ENCODE measurements at places on chromosomes 16 and 17.

GRCh38 chr17:65228287-65228686, 91.1 kb downstream of the RGS9 start:
- no peak for DNase-seq

GRCh38 chr16:1343428-1344242, 8.0 kb downstream of the TSR3 start:
- DNase-seq = no peak

DNA sequence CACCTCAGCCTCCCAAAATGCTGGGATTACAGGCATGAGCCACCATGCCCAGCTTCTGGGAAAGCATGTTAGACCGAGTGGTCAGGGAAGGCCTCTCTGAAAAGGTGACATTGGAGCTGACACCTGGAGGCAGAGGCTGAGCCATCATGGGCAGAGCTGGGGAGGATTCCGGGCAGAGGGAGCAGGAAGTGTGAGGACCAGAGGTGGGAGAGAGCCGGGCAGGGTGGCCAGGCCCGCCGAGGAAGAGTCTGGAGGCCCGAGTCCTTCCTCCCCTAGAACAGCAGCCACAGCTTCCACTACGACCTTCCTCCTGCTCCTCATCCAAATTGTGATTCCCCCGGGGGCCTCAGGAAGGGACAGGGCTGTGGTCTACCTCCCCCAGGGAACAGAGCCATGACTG, 74.7 kb downstream of the COG7 start:
- no peak for DNase-seq

DNA sequence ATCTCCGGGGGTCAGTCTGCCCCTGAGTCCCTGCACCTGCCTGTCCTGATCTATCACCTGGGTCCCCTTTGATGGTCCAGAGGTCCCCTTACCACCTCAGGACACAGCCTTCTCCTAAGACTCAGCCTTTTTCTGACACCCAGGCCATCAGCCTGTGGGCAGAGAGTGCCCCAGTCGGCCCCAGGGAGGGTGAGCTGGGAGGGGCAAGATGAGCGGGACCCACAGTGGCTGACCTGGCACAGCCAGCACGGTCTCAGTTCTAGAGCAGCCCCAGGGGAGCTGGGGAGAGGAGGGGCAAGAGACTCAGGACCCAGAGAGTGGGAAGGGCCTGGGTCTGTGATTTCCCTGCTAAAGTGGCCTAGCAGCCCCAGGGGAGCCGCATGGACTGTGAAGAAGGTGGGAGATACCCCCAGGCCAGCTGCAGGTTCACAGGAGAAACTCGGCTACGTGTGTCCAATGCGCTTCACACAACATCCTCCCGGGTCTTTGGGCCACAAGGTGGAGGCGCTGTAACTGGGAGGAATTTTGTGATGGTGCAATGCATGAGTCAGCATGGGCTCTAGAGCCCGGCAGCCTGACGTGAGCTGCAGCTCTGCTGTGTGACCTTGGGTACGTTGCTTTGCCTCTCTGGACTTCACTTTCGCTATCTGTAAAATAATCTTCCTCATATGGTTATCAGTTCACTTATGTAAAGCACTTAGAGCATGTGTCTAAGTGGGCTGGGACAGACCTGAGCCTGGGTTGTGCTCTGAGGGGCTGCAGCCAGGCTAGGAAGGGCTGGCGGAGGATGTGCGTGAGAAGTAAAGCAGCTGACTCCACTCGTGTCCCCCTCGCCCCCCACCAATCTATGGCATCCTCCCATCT, 67.2 kb upstream of the LHX1 start:
- no peak for DNase-seq

DNA sequence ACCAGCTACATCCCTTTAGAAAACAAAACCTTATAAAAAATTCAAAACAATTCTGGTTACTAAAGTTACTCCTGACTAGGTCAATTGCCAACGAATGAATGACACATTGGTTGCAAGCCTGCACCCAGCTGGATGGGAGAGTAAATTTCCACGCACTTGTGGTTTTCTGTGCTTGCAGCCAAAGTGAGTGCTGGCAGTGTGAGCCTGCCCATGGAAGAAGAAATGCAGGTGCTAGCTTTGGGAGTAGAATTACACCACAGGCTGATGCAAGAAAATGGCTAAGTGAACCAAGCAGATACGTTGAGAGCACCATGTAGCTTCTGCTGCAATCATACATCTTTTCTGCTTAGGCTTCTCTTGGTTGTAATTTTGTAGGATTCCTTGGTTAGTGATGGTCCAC, 74.6 kb downstream of the SYCE1L start:
- no peak for DNase-seq

- peak; percentile 38 for DNase-seq
Observed at GRCh38 chr17:16215002-16215272, 397 bp downstream of the NCOR1 start.

DNA sequence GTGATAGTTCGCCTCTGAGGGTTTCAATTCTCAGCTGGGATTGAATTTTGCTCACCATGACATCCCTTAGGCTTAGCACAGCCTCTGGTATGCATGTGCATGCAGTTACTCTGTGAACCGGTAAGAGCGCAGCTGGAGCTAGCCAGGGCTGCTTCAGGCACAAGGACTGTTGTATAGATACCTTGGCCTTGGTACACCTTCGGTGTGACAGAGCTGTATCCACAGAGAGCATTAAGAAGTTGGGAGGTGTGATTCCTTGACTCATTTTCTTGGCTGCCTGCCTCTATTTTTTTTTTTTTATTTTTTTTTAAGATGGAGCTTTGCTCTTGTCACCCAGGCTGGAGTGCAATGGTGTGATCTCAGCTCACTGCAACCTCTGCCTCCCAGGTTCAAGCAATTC, 2.2 kb upstream of the NUTF2 start:
- no peak for DNase-seq

- DNase-seq = no peak
Observed at GRCh38 chr17:51703361-51704341, 443.3 kb downstream of the UTP18 start.

GRCh38 chr16:55012793-55013192, 82.1 kb downstream of the IRX5 start:
- no peak for DNase-seq

GRCh38 chr16:68707340-68708152, 29.5 kb upstream of the CDH1 start:
- DNase-seq = no peak
